ENCODE measurements at places on chromosomes 7 and 10.

DNA sequence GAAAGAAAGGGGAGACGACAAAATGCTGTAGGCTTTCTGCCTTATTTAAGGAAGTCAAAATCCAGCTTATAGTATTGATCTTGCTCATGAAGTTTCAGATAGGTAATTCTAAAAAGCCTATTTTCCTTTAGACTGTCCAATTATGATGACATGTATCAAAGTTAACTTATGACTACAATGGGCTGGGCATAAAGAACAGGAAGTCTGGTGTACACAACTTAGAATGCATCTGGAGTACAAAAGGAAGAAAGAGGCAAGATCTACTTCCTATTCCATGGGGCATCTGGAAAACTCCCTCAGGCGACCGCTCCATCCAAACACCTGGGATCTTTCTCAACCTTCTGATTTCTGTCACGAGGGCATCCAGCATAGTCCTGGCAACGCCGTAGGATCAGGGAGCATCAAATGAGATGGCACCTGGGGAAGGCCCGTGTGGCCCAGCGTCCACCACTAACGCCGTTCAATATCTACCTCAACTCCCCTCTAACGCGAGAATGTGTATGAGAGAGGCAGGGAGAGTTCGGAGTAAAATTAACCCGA, 512 bp downstream of the FAM24B start:
- DNase-seq = no peak

GRCh38 chr10:130498042-130498441, 361.9 kb downstream of the GLRX3 start:
- DNase-seq = no peak

GRCh38 chr7:152759949-152760853, 649 bp downstream of the ACTR3B start:
- DNase-seq = peak; percentile 1

DNA sequence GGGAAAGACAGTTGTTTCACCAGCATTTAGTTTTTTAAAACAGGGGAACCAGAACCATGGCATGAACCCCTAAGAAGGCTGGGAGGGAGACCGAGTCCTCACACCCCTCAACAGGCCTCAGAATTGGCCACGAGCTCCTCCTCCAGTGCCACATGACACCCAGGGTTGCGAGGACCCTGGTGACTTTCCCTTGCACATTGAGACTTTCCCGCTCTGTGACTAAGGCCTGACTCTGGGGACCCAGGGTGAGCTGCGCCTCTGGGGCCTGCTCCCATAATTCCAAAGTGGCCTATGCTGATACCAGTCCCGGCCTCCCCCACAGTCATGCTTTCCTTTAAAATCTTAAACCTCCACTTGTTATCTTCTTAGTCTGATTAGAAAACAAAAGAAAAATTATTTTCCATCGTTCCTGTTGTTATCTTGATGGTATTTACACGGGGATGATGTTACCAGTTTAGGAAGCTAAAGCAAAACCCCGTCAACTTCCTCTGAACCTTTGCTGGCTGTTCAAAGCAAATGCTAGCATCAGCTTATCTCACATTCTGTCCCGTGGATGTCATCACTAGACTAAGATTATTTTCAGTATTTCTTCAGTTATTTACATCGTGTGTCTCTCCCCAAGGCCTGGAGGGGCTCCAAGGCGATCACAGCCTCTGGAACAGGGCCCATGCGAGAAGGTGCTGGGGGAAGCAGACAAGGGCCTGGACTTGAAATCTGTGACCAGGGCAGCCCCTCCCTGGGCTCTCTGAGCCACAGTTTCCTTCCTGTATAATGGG, 42.1 kb downstream of the FAM53B start:
- DNase-seq = no peak

GRCh38 chr7:77626586-77627308, 69.5 kb upstream of the RSBN1L start:
- DNase-seq = no peak

DNA sequence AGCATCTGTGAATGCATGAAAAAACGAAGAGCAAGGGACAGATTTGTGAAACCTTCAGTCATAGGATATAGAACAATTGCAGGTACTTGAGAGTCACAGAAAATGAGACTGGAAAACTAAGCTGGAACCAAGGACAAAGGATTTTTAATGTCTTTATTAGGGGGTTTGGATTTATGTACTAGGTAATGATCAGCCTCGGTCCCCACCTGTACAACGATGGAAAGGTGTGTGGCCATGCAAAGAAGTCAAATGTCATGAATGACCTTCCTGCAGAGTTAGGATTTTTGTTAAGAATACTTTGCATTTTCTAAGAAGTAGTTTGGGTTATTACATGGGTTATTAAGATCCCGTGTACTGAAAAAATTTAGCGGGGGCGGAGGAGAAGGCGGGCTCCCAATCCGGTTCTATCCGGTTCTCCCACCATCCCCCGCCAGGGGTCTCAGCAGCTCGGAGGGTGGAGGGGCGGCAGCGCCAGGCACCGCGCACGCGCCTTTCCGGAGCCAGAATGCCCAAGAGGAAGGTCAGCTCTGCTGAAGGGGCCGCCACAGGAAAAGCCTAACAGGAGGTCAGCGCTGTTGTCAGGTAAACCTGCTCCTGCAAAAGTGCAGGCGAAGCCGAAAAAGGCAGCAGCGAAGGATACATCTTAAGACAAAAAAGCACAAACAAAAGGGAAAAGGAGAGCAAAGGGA, 327.5 kb upstream of the PLXDC2 start:
- no peak for DNase-seq

DNA sequence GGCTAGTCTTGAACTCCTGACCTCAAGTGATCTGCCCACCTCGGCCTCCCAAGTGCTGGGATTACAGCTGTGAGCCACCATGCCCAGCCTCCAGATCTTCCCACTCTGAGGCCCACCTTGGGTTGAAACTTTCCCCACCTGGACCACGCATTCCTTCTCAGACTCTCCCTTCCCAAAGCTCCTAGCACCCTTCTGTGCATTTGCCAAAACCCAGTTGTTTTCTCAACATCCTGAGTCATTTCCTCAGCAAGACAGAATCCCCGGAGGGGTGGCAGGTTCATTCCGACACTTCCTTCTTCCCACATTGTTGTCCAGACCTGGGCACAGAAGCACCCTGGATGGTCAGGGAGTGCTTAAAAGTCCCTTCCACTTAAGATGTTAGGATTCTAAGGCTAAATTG, 28.9 kb downstream of the BAG3 start:
- no peak for DNase-seq

DNA sequence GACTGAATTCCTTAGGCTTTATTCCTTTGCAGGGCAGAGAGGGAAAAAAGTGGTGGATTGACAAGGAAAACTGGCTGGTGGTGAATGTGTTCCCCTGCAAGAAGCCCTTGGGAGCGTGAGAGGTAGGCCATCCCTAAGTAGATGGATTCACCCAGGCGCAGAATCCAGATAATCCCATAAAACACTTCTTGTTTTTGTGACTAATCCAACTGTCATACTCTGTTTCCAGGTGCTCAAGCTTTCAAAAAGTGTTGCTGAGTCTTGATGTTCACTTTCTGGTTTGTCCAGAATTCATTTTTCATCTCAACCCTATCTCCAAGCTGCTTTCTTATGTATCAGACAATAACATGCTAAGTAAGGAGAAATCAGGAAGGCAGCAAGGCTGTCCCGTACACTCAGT, 250.8 kb upstream of the HABP2 start:
- DNase-seq = no peak

DNA sequence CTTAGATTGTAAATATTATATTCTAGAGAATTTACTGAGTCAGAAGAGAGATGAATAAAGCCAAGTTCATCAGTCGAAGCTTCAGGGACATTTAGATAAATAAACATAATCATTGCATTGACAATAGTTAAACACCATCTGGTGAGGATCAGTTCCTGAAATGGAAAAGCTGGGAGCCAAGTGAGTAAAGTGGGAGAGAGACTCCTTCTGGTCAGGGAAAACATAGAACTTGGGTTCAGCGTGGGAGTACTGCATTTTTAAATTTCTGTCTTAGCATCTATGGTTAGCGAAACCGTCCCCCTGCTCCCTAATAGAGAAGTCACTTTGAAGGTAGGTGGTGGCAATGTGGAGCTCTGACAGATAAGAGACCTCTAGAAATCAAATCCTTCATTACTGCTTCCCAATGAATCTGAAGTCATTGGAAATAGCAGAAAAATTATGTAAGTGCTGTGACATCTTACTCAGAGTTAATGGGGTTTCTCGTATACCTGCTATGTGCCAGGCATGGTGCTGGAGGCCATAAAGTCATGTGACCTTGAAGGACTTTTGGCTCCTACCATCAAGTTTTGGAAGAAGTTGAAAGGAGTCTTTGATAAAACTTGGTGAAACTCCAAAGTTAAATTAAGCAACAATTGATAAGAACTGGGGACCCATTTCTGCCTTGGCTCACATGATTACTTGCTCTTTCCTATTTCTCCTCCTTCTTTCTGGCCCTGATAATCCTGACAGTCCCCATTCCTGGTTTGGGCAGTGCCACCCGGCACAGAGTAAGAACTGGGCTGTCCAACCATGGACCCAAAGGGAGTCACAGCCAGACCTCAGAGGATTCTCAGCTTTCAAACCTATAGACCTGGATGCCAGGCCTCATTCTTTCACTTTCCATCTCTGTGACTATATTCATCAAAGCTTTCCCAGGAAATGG, 211.2 kb downstream of the C7orf25 start:
- no peak for DNase-seq

GRCh38 chr7:86939197-86939814, 120.1 kb downstream of the ELAPOR2 start:
- peak; percentile 39 for DNase-seq

DNA sequence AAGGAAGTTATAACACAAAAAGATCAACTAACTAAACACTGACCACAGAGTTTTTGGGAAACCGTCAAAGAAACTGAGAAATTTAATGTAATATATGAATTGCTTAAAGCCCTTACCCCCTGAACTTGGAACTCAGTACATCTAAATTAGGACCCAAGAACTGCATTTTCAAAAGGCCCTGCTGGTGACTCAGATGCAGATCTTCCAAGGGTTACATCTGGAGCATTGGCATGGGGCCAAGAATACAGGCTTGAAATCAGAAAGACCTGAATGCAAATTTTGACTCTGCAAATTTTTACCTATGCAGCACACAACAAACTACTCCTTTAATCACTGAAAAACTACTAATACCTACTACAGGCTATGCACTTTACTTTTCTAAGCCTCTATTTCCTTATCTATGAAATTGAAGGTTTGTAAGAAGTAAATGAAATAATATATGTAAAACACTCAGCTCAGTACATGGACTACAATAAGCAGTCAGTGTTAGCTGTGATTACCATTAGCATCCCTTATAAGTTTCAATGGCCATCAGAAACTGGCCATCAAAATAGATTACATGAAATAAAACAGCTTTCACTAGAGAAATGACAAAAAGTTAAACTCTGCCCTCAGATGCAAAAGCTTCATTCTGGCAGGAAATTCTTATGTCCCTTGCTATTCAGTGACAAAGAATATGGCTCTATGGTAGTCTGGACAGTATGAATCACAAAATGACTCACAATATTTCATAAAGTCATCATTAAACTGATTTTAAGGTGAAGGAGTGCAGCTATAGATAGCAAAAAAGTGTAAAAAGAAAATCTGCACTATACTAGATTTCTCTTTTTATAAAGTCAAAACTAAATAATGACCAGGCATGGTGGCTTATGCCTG, 43.6 kb downstream of the NSUN6 start:
- DNase-seq = no peak

DNA sequence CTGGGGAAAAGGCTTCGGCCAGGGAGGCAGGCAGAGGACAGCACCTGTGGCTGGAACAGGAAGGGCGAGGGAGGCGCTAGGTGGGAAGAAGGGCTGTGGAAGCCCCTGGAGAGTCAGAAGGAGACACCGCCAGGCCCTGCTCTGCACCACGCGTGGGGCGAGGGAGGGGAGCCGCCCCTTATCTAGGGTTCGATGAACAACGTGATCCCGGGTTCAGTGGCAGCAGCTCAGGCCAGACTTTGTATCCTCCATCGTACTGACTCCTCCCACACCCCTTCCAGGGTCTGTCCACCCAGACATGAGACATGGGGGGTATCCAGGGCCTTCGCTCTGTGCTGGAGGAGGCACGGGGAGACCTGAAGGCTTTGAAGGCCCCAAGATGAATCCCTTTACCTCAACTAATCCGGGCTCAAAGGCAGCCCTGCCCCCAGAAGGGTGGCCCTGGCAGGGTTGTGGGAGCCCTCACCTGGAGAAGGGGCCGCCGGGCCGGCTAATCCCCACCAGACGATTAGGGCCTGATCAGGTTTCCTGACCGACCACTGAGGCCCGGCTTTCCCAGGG, 110.8 kb downstream of the PDGFA start:
- DNase-seq = no peak

DNA sequence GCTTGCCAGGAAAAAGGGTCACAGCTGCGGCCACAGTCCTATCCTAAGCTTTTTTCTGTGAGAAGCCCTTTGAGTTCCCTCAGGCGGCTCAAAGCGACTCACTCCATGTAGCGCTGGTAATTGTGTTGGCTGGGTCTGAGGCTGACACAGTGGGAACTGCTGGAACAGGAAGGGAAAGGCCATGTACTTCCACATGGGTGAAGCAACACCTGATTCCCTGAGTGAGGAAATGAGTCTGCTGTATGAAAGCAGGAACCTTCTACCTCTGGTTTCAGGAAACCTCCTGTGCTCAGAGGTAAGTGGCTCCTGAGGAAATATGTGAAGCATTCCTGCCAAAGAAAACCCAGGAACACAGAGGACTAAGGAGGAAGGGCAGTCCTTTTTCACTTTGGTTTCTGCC, 734.6 kb upstream of the SORCS1 start:
- no peak for DNase-seq

- no peak for DNase-seq
Observed at GRCh38 chr7:35777121-35777520, 23.7 kb upstream of the SEPTIN7 start.

- DNase-seq = no peak
Observed at GRCh38 chr10:79483948-79484347, 28.4 kb upstream of the EIF5AL1 start.

DNA sequence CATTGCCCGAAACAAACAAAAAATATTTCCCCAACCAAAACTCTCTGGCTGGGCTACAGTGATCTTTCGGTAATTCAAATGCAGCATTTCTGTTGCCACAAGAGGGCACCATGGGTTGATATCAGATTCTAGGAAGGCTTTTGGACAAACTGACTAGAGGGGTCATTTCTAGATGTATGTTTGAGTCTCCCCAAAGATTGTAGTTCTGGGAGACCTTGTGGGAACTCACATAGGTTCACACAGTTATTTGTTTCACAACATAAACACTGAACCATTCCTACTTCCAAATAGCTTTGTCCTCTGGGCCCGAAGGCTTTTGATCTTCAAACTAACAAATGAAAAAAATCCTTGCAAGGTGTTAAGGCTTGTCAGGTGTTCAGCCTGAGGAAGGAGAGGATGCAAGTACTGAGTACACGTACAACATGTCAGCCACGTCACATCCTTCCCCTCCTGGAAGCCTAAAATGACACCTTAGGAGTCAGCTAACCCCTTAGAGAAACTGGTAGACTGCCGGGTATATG, 37.0 kb upstream of the IL15RA start:
- DNase-seq = peak; percentile 20

Data from GDM1 (cell line).